ENCODE measurements at places on chromosomes 13 and 19.

DNA sequence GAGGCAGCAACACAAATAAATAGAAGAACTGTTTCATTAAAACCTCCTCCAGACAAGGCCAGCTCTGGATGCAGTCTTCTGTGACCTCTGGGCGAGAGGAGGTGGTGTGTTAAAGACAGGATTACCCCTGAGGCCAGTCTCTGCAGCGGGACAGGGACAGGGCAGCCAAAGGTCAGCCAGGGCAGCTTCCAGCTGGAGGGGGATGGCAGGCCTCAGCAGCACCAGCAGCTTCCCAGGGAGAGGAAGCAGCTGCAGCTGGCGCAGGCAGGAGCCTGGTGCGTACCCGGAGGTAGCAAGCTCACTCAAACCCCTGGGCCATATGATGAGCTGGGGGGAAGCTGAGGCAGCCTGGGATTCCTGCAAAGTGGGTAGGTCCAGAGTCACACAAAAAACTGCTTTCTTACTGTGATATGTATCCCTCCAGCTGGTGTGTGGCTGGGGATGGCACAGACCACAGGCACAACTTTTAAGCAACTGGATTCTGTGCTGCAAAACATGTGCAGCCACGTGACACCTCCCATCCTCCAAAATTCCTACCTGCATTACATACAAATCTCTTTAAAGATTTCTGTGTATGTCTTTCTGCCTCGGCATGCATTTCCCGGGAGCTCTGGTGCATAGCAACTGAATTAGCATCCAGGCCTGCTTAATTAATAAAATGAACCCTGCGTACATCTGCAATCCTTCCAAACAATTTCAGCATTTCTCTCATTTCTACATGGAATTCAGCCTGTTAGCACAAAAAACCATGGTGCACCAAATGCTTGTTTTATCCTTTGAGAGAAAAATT is 238.3 kb upstream of the MAB21L1 start:
- DNase-seq = no peak

- DNase-seq = no peak
These were observed 68.7 kb downstream of the POSTN start for GRCh38 chr13:37529751-37530385.

- no peak for DNase-seq
These were observed 175.2 kb downstream of the ENOX1 start for GRCh38 chr13:43611281-43612273.

DNA sequence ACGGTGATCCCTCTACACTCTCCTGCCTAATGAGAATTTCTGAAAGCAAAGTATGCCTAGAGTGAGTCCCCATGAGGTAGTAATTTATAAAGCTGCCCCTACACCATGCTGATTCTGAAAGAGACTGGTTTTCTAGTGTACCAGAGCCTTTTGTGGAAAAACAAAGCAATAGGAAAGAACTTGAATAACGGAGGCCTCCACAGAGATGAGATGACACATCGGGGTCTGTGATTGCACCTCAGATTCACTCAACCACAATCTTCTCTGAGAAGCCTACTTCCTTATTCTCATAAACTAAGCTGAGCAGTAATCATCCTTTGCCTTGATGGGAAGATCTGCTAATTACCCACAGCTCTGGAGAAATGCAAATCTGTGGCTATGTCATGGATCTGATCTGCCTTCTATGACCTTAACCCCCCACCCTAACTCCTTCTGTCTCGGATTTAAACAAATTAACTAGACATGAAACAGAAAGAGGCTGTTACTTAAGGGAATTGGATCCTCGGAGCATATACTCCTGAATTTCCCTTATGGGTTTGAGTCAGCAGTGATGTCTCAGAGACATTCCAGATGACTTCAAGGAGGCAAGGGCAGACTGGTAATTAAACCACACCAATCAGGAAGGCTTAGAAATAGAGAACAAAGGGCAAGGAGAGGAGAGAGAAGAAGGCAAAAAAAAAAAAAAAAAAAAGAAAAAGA is 128.0 kb downstream of the DCT start:
- no peak for DNase-seq

- DNase-seq = no peak
These were observed 22.6 kb downstream of the STARD13 start for GRCh38 chr13:33262997-33263396.

DNA sequence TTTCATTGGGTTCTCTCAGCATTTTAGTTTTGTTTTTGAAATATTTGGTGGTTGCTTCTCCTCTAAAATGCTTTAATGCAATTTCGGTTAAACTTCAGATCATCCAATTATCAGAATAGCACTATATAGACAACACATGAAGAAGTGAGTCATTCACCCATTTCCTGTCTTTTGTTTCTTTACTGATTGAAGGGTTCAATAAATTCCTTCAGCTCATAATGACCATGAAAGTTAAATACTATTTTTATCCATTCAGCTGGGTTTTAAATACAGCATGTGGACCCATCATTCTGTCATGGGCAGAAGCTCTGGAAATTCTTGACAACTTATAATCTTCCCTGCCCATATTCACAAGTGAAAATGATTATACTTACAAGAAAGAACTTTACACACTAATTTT is 187.2 kb downstream of the ITGBL1 start:
- no peak for DNase-seq

- DNase-seq = no peak
These were observed 214.0 kb upstream of the HTR2A start for GRCh38 chr13:47110833-47111240.

GRCh38 chr13:78198419-78198818 is 279.8 kb upstream of the EDNRB start:
- peak; percentile 57 for DNase-seq

- no peak for DNase-seq
These were observed 25.0 kb upstream of the C1QTNF9B start for GRCh38 chr13:23922005-23922932.

- no peak for DNase-seq
These were observed 89.0 kb downstream of the DOCK9 start for GRCh38 chr13:98888890-98889279.

DNA sequence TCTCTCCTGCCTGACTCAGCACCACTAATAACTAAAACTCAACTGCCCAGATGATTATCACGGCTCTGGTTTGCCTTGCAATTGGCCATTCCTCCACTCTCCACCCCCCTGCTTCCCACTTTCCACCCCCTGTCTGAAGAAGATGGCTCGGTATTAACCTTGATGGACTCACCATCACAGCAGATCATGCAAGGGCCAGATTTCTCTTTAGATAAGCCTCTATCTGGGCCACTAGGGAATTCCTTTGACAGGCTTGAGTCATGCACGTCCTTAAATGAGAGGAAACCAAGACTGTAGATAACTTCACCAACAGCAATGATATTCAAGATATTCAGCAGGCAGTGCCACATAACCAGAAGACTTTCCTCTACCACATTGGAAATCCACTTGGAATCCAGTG is 131.1 kb upstream of the NBEA start:
- DNase-seq = no peak

DNA sequence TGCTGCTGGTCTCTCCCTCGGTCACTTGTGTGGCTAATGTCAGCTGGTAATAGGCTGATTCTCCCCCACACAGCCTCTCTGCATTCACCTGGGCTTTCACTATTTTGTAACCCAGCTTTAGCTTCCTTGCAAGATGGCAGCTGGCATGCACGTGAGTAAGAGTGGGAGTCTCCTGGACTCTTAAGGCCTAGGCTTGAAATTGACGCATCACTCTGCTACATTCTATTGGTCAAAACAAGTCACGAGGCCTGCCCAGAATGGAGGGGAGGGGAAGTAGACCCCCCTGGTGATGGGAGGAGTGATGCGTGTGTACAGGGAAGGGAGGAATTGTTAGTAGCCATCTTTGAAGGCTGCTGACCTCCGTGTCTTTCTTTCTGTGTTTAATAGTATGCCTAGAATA is 24.9 kb upstream of the PNMA8B start:
- no peak for DNase-seq

DNA sequence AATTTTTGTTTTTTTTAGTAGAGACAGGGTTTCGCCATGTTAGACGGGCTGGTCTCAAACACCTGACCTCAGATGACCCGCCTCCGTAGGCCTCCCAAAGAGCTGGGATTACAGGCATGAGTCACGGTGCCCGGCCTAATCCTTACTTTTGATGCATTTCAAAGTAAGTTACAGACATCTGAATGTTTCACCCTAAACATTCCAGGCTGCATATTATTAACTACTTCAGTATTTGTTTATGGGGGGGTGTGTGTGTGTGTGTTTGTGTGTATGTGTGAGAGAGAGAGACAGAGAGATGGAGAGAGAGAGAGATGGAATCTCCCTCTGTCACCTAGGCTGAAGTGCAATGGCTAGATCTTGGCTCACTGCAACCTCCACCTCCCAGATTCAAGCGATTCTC is 13.1 kb downstream of the SULT2B1 start:
- DNase-seq = no peak

- DNase-seq = no peak
These were observed 127.0 kb upstream of the IPO5 start for GRCh38 chr13:97826421-97827012.

DNA sequence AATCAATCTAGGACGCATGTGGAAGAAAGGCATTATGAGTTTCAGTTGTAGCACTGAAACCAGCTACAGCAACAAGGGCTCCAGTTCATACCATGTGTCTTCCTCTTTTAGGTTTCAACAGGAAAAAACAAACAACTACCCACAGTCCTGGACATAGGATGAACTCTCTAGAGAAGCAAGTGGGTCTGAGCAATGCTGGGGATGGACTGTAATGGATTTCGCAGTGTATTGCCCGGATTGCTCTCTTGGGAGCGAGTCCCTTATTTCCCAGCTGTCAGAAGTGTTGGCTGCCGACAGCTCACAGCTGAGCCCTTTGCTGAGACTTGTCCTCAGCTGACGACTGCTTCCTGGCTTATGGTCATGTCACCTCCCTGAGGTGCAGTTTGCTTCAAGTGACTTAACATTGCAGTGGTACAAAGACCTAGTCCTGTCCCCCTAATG is 12.1 kb upstream of the MYCBP2 start:
- DNase-seq = no peak

DNA sequence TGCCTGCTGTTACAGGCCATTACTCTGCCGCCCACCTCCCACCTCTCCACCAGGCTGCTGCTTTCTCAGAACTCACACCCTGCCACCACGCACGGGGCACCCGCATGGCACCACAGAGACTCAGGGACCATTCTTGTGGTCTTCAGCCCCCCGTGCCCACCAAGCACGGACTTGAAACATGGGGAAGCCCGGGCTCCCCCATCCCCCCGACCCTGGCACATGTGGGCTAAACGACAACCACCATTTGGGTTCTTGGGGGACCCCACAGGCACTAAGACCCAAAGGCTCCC is 23.1 kb upstream of the TINCR start:
- no peak for DNase-seq

- no peak for DNase-seq
These were observed 66.4 kb downstream of the DHRS12 start for GRCh38 chr13:51737609-51738008.

DNA sequence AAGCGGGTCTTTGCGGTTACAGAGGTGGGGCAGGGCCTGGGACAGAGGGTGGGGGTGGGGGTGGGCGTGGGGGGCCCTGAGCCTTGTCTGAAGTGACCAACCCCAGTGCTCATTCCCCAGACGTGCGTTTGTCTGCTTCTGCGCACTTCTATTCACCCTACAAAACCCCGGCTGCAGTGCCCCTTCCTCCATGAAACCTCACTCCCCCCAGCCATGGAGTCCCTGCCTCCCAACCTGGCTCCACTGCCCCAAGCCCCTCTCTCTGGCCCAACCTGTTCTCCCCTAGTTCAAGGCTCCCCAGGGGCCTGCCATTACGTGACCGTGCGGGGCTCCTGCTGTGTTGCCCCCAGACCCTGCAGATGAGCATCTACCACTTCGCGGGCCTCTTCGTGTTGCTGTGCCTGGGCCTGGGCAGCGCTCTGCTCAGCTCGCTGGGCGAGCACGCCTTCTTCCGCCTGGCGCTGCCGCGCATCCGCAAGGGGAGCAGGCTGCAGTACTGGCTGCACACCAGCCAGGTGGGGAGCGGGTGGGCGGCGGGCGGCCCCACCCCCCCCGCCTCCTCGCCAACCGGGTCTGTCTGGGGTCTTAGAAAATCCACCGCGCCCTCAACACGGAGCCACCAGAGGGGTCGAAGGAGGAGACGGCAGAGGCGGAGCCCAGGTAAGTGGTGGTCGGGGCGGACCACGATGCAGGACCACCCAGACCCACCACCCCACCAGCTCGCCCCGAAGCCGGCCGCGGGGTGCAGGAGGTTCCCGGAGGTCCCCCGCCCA is 8.2 kb downstream of the GRIN3B start:
- DNase-seq = no peak

DNA sequence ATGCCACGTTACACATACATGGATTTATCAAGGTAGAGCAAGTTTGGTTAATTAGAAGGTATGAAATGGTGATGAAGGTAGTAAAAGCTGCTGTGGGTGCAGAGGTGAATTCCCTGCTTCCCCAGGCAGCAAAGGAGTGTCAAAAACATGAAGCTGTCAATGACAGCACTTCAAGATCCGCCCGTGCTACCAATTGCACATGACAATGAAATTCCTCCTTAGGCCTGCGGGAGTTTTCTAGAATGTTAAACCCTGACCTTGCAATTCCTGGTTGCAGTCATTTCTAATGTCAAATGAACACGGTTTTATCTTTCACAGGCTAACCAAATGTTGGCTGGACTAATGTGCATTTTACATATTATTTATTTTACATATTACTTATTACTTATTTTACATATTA is 67.7 kb upstream of the LSM14A start:
- no peak for DNase-seq

DNA sequence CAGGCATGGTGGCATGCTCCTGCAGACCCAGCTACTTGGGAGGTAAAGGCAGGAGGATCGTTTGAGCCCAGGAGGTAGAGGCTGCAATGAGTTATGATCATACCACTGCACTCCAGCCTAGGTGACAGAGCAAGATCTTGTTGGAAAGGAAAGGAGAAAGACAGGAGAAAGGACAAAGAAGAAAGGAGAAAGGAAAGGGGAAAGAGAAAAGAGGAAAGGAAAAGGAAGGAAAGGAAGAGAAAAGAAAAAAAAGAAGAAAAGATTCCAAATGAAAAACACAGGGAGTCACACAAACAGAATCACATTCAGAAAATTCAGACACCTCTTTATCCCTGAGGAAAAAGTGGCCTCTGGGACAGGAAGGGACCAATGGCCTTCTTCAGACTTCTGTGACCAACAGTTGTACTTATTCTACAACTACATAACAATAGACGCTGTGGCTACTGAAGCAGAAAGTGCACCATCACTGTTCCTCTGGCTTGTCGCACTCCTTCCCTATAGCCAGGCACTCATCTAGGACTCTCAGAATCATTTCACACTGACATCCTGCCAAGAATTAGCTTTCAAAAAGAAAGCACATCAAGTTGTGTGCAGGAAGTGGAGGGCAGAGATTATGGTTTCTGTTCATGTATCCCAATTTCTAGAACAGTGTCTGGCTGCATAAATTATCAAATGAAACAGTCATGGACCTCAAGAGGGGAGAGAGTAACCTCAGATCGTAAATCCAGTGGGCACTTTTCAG is 5.9 kb downstream of the MTMR6 start:
- DNase-seq = no peak

- no peak for DNase-seq
These were observed 253.0 kb downstream of the TSHZ3 start for GRCh38 chr19:31096062-31096830.

DNA sequence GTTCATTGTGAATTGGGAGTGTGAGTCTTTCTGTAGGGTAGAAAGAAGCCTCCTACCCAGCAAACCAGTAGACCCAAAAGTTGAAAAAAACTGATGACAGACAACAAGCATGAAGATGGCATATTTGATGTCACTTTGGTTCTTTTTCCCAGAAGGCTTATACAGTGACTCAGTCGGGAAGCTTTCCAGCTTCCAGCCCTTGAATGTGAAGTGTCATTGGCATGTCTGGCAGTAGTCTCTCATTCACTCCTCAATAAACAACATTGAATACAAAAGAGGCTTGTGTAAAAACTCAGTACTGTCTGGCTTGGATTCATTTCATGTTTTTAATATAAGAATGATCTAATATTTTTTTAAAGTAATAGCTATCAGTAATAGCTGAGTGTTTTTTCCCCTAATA is 68.7 kb downstream of the IPO5 start:
- DNase-seq = no peak
